ENCODE measurements at places on chromosomes 7 and 10. TPM values are rescaled to one million over a fixed set of nuclear protein-coding genes. Genes with fewer than 3 reads are reported as not detected.

AOAH gene
- total RNA-seq, result not detected

MMD2 gene
- total RNA-seq, result not detected

CUZD1 gene
- total RNA-seq, result 0.50 TPM

PLAU gene
- total RNA-seq, result 60.1 TPM

KIF5B gene
- total RNA-seq, result 122 TPM

SFRP4 gene
- 54.2 TPM for total RNA-seq

SLC13A1 gene
- total RNA-seq, result not detected

SMO gene
- total RNA-seq, result 12.6 TPM

NCOA4 gene
- 145 TPM for total RNA-seq

CALCR gene
- not detected for total RNA-seq

CYP3A7 gene
- total RNA-seq, result 37.8 TPM

TRAPPC14 gene
- total RNA-seq, result 5.6 TPM

CADPS2 gene
- 40.8 TPM for total RNA-seq

FAM24B gene
- 6.8 TPM for total RNA-seq

SPDYE2B gene
- not detected for total RNA-seq

DLG5 gene
- 40.8 TPM for total RNA-seq

HERC4 gene
- 77.0 TPM for total RNA-seq

GAD2 gene
- not detected for total RNA-seq

PBLD gene
- 2.8 TPM for total RNA-seq

SORBS1 gene
- 0.26 TPM for total RNA-seq

TSPAN13 gene
- total RNA-seq, result 2.8 TPM

PRKCQ gene
- total RNA-seq, result 0.26 TPM
